ENCODE measurements at places on chromosomes 11 and 22.
A peak's percentile ranks its signal among the peaks of the same experiment; 100 is the strongest.

DNA sequence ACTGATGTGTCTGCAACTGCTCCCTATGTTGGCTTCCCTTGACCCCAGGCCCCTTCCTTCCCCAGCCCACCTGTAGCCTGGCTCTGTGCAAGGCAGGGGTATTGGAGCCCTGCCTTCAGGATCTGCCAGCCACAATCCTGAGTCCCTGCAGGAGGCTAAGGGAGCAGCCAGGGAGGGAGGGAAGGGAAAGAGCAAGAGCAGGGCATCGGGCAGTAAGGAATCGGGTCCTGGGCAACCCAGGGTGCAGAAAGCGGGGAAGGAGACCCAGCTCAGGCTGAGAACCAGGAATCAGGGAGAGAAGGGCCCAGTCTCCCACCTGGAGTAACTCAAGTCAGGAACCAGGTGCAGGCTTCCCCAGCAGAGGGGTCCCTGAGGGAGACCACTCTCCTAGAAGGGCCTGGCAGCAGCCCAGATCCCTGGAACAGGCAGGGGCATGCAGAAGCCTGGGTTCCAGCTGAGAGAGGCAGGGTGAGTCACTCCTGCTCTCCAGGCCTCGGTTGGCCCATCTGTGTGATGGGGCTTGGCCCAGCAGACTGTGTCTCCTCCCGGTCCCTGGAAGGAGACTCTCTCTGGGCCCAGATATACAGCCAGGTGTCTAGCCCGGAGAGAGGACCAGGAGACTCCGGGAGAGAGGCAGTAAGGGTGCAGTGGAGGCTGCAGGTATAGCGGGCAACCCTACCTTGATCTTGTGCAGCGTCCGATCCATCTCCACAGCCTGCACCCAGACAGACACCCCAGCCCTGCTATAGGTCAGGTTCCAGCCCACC, 13.4 kb downstream of the STARD10 start:
- H3K4me1 ChIP-seq = peaks cover 50% of the 10 kb centered on the region
- H3K27me3 ChIP-seq = no peaks in the 10 kb centered on the region
- no peaks in the 10 kb centered on the region for H3K36me3 ChIP-seq
- no peak overlapping the region for H3K27ac ChIP-seq
- H3K4me3 ChIP-seq = peak overlapping the region; percentile 20

GRCh38 chr11:114219559-114220349, 76.4 kb upstream of the NNMT start:
- no peak overlapping the region for H3K27ac ChIP-seq
- H3K4me3 ChIP-seq = no peak overlapping the region
- H3K27me3 ChIP-seq = no peaks in the 10 kb centered on the region
- H3K36me3 ChIP-seq = no peaks in the 10 kb centered on the region
- no peak for DNase-seq

DNA sequence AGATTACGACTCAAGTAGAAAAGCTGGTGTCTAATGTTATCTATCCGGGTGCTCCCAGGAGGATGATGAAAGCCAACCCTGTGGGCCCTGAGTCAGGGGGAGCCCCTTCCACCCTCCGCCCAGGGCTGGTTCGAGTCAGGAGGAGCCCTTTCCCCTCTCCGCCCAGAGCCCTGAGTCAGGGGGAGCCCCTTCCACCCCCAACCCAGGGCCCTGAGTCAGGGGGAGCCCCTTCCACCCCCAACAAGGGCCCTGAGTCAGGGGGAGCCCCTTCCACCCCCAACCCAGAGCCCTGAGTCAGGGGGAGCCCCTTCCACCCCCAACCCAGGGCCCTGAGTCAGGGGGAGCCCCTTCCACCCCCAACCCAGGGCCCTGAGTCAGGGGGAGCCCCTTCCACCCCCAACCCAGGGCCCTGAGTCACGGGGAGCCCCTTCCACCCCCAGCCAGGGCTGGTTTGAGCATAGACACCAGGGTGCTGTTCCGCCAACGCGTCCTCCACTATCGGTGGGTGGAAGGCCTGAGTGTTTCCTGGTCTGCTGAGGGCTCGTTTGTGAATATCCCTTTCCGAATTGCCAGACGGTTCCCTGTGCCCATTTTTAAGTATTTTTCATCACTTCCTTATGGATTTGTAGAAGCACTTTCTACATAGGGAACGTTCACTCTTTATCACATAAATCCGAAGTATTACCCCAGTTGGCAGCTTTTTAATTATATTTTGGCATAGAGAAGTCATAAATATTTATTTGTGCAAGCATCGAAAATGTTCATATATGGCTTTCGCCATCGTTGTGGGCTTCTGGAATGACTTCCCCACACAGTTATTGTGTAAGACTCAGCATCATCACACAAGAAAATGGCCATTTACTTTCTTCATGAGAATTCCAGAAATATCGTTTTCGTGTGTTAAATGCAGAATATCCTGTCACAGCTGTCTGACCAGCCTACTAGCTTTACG, 380.6 kb downstream of the BRD1 start:
- peaks cover 7% of the 10 kb centered on the region for H3K27me3 ChIP-seq
- H3K36me3 ChIP-seq = no peaks in the 10 kb centered on the region
- H3K4me3 ChIP-seq = no peak overlapping the region
- no peak overlapping the region for H3K27ac ChIP-seq
- H3K4me1 ChIP-seq = no peaks in the 10 kb centered on the region

DNA sequence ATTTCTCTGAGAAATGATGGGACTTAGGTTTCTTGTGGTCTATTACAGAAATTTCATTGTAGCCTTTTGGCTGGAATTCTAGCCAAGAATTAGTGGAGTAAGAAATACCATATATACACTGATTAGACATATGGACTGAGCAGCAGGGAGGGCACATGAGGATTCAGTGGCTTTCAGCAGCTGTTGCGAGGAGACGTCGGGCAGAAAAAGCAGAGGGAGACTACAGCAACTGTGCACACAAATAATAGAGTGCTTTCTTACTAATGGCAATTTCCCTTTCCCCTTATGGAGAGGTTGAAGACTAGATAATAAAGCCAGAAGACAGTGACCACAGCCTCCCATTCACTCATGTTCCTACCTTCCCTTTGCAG, 35.4 kb upstream of the CCDC34 start:
- H3K27me3 ChIP-seq = no peaks in the 10 kb centered on the region
- H3K4me3 ChIP-seq = no peak overlapping the region
- no peaks in the 10 kb centered on the region for H3K4me1 ChIP-seq

GRCh38 chr11:59559886-59560285, 48.5 kb downstream of the OR4D9 start:
- no peak overlapping the region for H3K27ac ChIP-seq
- peaks cover 42% of the 10 kb centered on the region for H3K4me1 ChIP-seq
- H3K4me3 ChIP-seq = peak overlapping the region; percentile 86
- H3K27me3 ChIP-seq = no peaks in the 10 kb centered on the region

DNA sequence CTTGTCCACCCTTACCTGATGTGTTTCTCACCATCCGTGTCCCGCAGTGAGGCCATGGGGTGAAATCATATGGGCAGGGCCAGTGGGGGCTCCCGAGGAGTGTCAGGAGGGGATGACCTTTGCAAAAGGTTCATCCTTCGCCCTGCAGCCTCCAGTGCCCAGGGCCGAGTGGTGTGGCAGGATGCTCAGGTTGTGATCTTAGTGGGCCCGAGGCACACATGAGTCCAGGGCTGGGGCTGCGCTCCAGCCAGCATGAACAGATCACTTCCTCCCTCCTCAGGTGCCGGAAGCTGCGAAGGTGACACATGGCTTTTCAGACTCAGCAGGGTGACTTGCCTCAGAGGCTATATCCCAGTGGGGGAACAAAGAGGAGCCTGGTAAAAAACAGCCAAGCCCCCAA, 2.8 kb upstream of the FKBP2 start:
- no peaks in the 10 kb centered on the region for H3K27me3 ChIP-seq
- peak overlapping the region; percentile 50 for H3K27ac ChIP-seq
- H3K4me1 ChIP-seq = peaks cover 66% of the 10 kb centered on the region
- no peak for DNase-seq
- H3K36me3 ChIP-seq = peaks cover 5% of the 10 kb centered on the region

DNA sequence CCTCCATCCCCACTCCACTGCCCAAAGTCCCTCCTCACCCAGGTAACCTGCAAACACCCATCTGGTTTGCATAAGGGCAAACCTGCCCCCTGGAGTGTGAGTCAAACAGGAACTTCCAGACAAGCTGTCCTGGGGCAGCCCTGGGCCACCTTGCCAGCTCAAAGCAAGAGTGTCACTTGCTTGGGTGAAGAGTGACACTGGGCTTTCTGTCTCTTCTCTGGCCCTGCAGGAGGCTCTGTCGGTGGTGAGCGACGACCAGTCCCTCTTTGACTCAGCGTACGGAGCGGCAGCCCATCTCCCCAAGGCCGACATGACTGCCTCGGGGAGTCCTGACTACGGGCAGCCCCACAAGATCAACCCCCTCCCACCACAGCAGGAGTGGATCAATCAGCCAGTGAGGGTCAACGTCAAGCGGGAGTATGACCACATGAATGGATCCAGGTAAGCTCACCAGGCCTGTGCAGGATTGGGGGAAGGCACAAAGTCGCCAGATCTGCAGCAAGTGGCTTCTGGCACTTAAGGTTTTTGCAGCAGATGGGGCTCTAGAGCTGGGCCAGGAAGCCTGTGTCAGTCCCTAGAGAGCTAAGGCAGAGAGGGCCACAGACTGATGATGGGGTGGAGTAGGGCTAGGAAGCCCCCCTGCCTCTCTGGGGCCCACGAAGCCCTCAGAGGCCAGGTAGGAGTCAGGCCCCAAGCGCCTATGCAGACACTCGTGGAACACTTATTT, 64.2 kb downstream of the FLI1 start:
- DNase-seq = no peak
- H3K4me1 ChIP-seq = peaks cover 58% of the 10 kb centered on the region
- peaks cover 56% of the 10 kb centered on the region for H3K36me3 ChIP-seq
- H3K27me3 ChIP-seq = no peaks in the 10 kb centered on the region
- peak overlapping the region; percentile 24 for H3K27ac ChIP-seq
- H3K4me3 ChIP-seq = no peak overlapping the region

DNA sequence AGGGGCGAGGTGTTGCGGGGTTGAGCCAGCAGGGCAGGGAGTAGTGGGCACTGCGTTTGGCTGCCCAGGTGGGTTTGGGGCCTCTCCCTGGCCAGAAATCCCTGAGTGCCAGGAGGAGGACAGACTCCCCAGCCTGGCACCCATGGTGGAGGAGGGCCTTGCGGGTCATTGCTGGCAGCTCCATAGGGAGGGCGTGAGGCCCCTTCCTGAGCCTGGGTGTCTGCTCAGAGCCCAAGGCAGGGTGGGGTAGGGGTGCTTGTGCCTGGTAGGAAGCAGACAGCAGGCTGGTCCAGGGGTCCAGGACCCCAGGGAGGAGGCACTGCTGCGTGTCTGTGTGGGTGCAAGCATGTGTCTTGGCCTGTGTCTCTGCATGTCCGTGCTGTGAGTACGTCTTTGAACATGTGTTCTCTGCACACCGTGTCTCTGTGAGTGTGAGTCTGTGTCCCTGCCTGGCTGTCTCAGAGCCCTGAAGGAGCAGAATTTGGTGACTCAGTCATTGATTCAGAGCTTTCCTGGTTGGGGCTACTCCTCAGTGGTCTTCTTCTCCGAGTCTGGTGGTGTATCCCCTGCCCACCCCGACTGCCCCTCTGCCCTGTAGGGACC, 3.9 kb downstream of the TSPAN4 start:
- no peaks in the 10 kb centered on the region for H3K36me3 ChIP-seq
- H3K4me3 ChIP-seq = no peak overlapping the region
- peaks cover 45% of the 10 kb centered on the region for H3K4me1 ChIP-seq
- H3K27me3 ChIP-seq = peaks cover 6% of the 10 kb centered on the region
- no peak for DNase-seq
- H3K27ac ChIP-seq = no peak overlapping the region

DNA sequence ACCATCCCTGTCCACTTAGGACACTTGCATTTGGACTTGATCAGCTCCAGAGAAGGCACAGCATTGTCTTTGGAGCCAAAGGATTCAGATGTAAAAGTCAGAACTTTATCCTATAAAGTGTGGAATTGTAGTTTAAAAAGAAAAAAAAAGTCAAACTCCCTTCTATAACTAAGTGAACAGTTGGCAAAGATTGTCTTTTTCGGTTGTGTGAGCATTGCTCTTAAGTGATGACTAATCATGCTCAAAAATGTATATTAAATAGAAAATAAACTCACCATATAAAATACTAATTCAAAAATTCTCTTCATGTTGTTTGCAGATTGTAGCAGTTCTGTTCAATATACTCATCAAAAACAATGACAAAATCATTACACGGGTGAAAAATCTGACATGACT, 93.8 kb downstream of the ETS1 start:
- no peak for DNase-seq
- peak overlapping the region; percentile 76 for H3K27ac ChIP-seq
- peaks cover 50% of the 10 kb centered on the region for H3K36me3 ChIP-seq
- no peaks in the 10 kb centered on the region for H3K27me3 ChIP-seq
- H3K4me1 ChIP-seq = peaks cover 61% of the 10 kb centered on the region

DNA sequence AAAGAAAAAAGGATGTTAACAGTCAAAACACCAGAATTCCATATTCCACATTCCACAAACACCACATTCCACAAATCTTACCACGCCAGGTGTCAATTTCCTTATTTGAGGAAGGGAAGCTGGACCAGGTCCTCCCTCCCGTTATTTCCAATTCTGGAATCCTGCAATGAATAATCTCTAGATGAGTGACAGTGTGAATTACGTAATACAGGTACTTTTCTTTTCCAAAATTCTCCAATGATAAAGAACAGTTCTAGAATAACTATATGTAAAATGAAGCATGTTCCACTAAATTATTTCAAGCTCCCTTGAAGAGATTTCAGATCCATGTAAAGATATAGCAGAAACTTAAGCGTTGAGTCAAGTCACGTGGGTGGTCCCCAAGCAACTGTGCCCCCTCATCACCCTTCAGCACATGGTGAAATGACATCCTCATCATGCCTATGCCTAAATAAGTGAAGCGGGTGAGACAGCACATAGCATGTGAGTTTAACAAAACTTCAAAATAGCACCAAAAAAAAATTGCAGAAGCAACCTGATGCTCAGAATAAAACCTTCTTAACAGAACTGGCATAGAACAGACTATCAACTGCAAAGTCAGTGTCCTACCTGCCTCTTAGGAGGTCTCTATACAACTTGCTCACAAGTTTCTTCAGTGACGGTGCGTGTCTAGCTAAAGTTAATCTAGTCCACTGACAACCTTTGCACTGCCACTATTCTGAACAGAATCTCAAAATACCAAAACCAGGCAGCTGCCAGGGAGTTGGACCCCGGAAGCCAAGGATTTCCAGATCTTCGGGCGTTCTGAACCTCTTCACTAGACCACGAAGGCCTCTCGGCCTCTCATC, 876 bp downstream of the NFRKB start:
- peak overlapping the region; percentile 85 for H3K4me3 ChIP-seq
- H3K36me3 ChIP-seq = peaks cover 19% of the 10 kb centered on the region
- peak overlapping the region; percentile 34 for H3K27ac ChIP-seq
- DNase-seq = no peak

DNA sequence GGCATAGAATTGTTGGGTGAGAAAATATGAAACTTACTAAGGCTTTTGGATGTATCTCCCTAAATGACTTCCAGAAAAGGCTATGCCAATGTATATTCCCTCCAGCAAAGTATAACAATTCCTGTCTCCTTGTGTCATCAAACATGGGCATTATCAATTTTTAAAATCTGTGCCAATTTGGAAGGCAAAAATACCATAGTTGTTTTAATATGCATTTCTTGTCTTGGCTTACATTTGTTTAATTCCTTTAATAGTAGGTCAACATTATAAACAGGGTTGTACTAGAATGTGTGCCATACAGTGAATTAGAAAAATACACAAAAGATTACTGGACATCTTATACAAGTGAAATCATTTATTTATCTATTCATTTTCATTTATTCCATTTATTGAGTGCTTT, 41.6 kb downstream of the DCUN1D5 start:
- no peaks in the 10 kb centered on the region for H3K4me1 ChIP-seq
- H3K4me3 ChIP-seq = no peak overlapping the region
- no peaks in the 10 kb centered on the region for H3K27me3 ChIP-seq
- DNase-seq = no peak

GRCh38 chr11:35281169-35281688, 138.1 kb downstream of the SLC1A2 start:
- H3K27ac ChIP-seq = no peak overlapping the region
- DNase-seq = no peak
- no peaks in the 10 kb centered on the region for H3K36me3 ChIP-seq
- no peaks in the 10 kb centered on the region for H3K27me3 ChIP-seq
- H3K4me1 ChIP-seq = peaks cover 5% of the 10 kb centered on the region
